ENCODE measurements at places on chromosomes 4 and X. TPM values are rescaled to one million over a fixed set of nuclear protein-coding genes. Genes with fewer than 3 reads are reported as not detected.

The FGF5 gene
- total RNA-seq, result 2.7 TPM

The CENPVL3 gene
- not detected for total RNA-seq

DNA sequence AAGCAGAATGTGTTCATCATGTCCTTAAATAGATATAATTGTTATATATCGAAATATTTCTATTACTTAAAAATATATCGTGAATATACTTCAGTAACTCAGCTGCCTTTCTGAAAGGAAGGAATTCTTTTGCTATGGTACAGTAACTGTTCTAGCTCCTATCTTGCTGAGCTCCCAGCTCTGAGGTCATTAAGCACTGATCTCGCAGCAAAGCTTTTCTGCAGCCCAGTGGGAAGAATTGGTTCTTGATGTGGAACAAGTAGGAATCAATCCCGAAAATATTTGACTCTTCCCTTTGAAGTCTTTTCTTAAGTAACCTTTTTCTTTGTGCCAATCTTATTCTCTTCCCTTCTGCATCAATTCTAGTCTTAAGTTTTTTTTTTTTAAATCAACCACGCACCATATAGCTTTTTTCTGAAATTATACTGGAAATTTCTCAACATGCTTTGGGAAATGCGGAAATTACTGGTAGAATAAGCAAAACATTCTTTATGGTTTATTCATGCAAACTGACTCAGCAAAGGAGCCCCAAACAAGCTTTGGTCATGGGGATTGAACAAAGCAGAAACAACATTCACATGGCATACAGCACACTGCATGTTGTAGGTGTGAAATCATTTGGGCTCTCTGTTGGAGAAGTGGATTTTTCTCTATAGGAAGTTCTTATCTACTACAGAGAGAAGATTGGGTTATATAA is 428.9 kb upstream of the GNPDA2 start:
- peak; percentile 76 for DNase-seq

DNA sequence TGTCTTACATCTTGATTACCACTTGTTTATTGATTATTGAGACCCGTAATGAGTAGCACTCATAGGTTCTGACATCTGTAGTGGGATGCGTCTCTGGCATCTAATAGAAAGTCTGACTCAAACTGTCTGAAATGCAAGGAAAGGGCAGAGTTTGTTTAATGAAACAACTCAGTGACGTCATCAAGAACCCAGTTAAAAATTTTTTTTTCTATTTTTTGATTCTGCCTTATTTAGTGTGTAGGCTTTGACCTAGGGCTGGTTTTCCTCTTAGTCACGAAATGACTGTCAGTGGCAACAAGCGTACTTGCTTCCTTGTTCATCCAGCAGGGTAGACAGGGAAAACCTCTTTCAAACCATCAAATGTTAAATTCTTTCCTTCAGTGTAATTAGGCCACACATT is 3.1 kb upstream of the CDKL5 start:
- DNase-seq, result peak; percentile 84

- no peak for DNase-seq
Measured at GRCh38 chrX:41655101-41655500, 33.7 kb upstream of the GPR34 start.

- peak; percentile 7 for DNase-seq
Measured at GRCh38 chrX:125998432-125998831, 167.7 kb downstream of the DCAF12L2 start.

The TMSB15A gene
- total RNA-seq, result 2.8 TPM

The SLC6A14 gene
- total RNA-seq, result not detected

The STAP1 gene
- not detected for total RNA-seq
